ENCODE measurements at places on chromosomes 4 and X.

DNA sequence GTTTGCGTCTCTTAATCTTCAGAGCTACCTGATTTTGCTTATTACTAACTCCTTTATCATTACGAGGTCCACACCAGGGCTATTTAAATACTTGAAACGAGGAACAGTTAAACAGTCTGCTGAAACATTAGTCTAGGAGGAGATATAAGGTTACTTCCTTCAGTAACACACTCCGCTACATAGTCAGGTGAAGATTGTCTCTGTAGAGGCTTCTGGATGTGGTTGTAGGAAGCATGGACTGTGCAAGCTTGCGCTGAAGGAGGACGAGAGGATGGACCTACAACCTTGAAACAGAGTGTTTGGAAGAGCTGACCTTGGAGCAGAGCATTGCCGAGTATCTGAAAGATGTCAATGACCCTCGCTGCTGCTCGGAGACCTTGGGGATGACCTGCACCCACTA is at the start of gene CLRN2:
Gene CLRN2, plus strand, starts transcription at position 301 of the 400 bp plus-strand sequence. CDS start 102 bp downstream, outside the sequence.
- DNase-seq: no peak

- DNase-seq: no peak
These were observed 61.6 kb downstream of the GASK1B start for GRCh38 chr4:158111241-158111640.

DNA sequence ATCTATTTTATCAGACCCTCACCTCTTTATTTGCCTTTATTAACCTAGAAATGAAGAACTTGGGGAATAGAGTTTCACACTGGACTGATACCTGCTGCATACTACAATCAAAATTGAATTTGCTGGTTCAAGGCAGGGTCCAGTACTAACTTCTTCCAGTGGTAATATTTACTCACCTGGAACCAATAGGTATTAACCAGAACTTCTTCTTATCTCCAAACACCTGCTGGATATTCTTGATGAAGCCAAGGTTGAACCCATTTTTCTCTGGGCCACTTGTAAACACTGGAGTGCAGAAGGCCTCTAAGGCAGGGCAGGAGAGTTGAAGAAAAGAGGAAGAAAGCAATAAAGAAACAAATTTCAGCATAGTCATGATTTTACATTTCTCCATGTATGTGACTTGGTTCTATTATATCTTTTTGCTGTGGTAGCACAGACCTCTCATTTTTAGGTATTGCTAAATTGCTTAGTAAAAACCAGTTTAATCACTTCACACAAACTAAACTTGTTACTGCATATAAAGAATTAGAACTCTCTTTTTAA is 101.1 kb downstream of the ZDHHC15 start:
- no peak for DNase-seq

- DNase-seq: no peak
These were observed 209.9 kb downstream of the SLC7A11 start for GRCh38 chr4:138032222-138032621.

DNA sequence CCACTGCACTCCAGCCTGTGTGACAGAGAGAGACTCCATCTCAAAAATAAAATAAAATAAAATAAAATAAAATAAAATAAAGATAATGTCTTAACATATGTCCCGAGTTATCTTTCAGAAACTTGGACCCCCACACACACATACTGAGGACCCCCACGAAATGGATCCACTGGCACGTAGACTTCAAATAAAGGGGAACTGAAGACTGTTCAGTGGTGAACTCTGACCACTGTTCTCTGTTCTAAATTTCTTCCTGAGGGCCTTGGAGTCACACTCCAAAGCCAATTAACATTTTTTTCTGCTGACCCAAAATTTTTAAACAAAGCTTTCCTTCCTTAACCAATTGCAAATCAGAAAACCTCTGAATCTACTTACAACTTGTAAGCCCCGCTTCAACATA is 43.5 kb upstream of the PRDX4 start:
- no peak for DNase-seq

DNA sequence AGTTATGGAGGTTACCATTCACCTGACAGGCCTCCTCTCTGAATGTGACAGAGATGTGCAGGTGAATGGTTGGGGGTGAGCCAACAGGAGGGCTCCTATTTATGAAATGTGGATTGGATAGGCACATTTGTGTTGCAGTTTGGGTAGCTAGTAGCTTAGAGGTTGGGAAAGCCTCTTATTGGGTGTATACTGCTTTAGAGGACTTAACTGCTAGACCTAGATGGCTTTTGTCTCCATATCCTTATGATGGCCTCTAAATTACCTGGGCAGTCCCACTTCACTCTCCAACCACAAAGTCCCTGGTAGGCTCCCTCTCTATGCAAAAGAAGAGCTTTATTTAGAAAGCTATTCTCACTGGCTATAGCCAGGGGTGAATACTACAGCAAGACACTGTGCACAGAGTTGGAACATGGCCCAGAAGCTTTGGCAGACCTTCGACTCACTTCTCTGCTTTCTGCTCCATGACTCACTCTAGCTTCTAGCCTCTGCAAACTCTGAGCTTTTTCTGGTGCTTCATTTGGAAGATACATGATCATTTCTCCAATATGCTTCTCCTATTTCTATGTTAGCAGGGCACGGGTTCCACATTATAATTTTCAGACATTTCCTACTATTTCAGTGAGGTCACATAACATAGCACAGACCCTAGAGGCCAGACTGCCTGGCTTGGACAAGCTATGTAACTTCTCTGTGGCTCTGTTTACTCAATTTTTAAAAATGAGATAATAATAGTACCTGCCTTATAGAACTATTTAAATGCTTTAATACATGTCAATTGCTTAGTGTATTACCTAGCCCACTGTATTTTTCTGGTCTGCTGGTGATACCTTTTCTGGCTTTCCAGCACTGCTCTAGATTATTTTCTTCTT is 6.0 kb upstream of the VGLL1 start:
- no peak for DNase-seq

DNA sequence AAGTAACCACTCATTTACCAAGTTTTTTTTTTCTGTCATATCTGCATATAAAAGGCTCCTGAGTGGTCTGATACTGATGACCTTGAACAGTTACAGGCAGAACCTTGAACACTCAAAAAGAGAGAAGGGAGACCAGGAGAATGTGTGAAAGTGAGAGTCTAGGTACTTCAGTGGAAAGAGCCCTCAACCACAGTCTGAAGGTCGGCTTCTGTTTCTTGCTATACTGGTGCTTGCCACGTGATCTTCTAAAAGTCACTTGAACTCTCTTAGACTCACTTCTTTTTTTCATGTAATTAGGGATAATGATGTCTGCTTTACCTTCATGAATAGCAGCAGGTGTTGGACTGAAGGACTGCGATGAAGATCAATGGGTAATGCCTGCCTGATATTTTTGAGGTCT is 22.8 kb downstream of the GABRB1 start:
- DNase-seq: no peak

DNA sequence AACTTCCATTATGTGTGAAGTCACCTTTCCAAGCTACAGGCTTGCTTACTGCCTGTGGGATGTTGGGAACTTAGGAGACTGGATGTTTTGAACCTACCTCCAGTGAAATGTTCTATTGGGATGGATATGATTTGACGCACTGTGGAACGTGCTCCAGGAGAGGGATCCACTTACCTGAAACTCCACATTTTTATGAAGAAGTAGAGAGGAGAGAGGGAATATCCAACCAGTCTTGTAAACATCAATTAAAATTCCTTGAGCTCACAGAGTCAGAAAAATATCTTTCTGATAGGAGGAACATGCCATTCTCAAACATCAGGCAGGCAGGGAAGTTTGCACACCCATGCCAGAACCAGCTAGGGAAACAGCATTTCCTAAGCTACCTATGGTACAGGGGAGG is 91.1 kb upstream of the MAOA start:
- no peak for DNase-seq

- DNase-seq: no peak
These were observed 107.6 kb downstream of the DLG3 start for GRCh38 chrX:70552130-70552704.

GRCh38 chr4:158999166-158999682 is 103.7 kb upstream of the RAPGEF2 start:
- no peak for DNase-seq

DNA sequence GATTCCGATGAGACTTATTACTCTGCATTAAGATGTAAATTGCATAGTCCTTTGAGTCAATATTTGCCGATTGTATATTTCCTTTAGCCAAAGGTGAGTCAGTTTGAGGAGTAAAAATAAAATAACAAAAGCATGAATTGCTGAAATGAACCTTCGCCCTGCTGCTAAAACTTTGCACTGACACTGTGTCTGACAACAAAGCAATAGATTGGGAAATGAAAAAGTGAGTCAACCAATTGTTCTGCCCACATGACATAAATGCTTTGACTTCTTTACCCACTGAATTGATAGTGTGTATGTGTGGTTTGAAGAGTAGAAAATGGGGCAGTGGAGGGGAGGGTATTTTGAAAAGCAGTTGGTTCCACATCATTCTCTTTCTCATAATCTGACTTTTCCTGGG is 88.4 kb upstream of the AFF2 start:
- no peak for DNase-seq

- no peak for DNase-seq
These were observed 177.6 kb downstream of the NWD2 start for GRCh38 chr4:37422102-37422501.

- no peak for DNase-seq
These were observed 5.2 kb upstream of the SORCS2 start for GRCh38 chr4:7187168-7187535.

DNA sequence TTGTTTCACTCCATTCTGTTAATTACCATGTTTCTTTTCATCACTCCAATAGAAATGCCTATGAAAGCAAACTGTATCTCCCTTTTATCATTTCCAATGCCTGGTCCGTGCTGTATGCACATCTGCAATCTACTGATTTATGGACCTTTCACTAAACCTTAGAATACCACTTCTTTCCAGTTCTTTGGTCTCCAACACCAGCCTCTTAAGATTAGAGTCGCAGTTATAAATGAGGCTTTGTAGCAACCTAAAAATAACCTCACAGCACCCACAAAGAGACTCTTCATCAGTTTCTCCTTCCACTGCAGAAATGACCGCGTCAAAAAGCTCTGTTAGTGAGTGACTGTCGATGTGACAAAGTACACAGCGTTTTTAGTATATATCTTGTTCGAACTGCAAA is 282.6 kb downstream of the ADGRA3 start:
- DNase-seq: no peak

GRCh38 chr4:179823342-179823741 is 2381.1 kb upstream of the AGA start:
- no peak for DNase-seq

- no peak for DNase-seq
These were observed 62.5 kb upstream of the HOPX start for GRCh38 chr4:56743550-56743949.

GRCh38 chr4:25663781-25664180 is 8.1 kb downstream of the SLC34A2 start:
- DNase-seq: no peak

GRCh38 chr4:141375855-141376254 is 155.2 kb downstream of the ZNF330 start:
- DNase-seq: no peak

DNA sequence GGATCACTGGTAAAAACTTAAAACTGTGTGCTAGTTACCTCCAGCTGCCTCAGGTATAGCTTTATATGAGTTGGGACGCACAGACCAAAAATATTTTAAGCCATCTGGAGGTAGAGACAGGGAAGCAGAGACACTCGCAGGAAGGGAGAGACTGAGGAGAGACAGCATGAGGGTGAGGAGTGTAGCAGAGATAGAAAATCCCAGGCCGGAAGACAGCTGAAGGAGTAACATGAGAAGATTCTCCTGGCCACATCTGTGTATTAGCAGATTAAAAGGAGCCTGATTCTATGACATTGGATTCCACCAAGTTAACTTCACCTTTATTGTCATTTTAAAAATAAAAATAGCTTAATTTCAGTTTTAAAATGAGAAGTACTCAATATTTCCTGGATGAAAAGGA is 84.3 kb downstream of the PDLIM5 start:
- DNase-seq: no peak

DNA sequence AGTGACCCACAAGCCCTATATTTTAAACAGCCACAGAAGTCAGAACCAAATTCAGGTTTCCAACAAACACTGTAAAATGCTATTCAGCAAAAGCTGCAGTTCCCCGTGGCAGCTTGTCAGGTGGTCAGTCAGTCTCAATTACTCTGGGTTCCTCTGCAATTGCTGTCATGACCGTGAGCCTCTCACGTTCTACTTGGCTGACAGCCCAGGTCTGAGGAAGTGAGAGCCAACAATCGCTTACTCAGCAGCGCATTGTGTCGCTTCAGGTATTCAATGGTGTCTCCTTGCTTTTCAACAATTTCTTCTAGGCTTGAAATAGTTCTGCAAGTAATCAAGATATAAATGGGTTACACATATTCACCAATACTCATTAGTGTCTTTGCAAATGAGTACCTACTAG is 25.8 kb downstream of the TRIM75 start:
- no peak for DNase-seq

DNA sequence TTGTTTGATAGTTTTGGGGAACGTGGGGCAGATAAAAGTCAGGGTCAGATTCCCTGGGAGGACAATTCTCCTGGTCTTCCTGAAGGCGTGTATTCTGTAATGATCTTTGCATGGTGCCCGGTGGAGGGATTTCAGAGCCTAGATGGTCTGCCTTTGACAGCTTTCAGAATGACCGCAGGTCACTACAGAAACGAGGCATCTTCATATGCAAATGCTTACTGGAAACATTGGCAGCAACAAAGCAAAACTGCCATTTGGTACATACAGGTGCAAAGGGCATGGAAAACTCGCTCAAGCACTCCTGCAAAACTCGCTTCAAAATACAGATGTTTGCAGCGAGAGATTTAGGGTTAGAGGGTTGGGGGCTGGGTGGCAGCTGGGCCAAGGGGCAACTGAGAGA is 8.8 kb downstream of the C4orf50 start:
- DNase-seq: no peak

DNA sequence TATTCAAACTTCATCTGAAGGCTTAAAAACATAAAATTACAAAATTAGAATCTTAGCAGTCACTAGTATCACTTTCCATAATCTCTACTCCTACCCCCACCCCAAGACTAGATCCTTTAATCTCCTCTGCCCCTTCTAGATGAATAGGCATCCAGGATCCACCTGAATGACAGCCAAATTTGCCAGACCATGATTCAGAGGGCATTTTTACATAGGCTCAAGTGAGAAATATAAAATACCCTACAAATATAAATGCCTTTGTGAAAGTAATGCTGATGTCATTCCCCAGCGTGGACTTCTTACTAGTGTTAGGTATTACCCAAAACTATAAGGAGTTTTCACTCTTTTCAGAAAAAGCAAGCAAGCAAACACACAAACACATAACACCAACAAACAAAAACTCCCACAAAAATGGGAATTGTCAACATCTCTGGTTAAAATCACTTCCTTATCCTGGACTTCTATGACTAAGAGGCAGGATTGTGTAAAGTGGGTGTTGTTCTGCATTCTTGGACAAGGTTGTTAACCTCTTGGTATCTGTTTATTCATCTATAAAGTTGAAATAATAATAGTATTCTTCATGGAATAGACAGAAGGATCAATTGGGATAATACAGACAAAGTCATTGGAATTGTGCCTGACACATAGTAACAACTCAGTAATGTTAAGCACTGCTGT is 51.3 kb upstream of the TMPRSS11F start:
- DNase-seq: no peak

GRCh38 chr4:102281171-102281839 is 64.0 kb downstream of the SLC39A8 start:
- DNase-seq: no peak

- no peak for DNase-seq
These were observed 19.9 kb downstream of the MRFAP1 start for GRCh38 chr4:6660430-6660829.

GRCh38 chr4:33064238-33064637 is 2344.1 kb downstream of the PCDH7 start:
- no peak for DNase-seq

Measured in GM13976 (cell line).